Effector memory CD8-positive, alpha-beta T cell (primary cell): ENCODE measurements at places on chromosomes 5 and 9.

- no peak for DNase-seq
Measured at GRCh38 chr5:90224342-90224741, 185.2 kb downstream of the CETN3 start.

DNA sequence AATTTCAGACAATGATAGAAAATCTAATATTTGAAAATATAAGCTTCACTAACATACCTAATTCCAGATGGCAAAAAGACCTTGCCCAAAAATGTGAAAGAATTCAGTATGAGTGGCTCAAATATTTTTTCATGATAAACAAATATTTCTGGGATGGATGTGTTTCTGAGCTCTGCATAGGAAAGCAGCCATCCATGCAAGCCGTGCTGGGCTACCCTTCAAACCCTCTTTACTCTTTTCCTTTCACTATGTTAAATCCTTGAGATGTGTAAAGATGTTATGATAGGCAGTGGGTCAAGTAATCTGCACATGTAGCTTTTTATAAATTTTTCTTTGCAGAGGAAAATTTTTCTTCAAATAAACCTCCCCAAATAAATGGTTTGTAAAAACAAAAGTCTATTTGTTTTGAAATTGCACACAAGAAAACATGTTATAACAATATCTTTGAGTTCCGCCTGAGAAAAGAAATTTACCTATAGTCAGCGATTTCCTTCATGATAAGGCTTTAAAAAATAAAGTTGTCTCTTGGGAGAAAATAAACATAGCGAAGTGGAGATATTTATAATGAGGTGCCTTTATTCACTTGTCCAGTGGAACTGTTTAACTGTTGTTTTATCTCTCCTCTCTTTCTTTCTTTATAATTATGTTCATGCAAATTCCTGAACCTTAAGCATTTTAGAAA, 154.3 kb upstream of the PITX1 start:
- DNase-seq: no peak

- no peak for DNase-seq
Measured at GRCh38 chr9:91986248-91986647, 36.2 kb upstream of the ROR2 start.

- no peak for DNase-seq
Measured at GRCh38 chr5:68303038-68303738, 87.6 kb downstream of the PIK3R1 start.
